ENCODE measurements at places on chromosomes 3 and 15.

- no peak for DNase-seq
Observed at GRCh38 chr3:15942462-15942861, 144.7 kb upstream of the ANKRD28 start.

DNA sequence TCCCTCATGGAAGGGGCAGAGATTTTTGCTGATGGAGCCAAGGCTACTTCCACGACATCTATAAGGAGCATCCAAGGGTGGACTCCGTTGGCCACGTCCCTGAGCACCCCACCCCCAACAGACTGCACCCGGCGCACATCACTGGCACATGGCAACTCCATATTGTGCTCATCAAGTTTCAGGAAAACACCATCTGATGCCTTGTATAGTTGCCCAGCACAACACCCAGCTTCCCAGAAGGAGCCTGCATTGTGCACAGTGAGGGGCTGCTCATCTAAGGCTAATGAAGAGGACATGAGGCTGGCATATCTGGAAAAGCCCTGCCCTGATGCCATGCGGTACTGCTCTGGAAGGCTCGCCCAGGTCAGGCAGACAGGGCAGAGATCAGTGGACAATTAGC lies 15.0 kb upstream of the CACNA2D2 start:
- no peak for DNase-seq

DNA sequence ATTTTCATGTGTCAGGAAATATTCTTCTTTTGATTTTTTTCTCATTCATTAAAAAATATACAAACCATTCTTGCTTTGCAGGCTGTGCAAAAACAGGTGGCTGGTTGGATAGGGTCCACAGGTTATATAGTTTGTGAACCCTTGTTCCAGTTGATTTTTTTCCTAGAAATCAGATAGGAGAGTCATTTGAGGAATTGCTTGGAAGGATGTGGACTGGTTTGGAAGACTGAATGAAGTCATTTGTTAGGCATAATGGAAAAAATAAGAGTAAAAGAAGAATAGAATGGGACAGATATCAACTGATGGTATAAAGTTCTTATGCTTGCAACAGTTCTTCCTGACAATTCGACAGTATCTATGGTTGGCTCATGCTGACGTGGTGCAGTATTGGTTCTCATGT lies 189.4 kb downstream of the PTPRG start:
- no peak for DNase-seq

- no peak for DNase-seq
Observed at GRCh38 chr15:66700412-66700801, 1.6 kb upstream of the SMAD6 start.

GRCh38 chr3:30502051-30502741 lies 104.2 kb upstream of the TGFBR2 start:
- no peak for DNase-seq

DNA sequence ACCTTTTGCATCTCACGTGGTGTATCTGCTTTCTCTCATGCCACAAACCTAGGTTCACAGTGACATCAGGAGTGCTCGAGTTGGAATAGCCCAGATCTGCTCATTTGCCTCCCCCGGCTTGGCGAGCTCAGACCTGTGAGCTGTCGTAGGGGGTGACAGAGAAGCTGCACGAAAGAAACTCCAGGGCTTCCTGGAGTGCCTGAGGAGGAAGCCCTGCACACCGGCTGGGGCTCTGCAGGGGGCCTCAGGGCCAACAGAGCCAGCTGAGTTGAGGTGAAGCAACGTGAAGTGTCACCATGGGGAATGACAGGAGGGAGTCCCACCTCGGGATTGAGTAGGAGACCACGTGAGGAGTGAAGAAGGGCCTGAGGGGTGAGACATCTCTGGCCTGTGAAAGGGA lies 62.5 kb downstream of the RPN1 start:
- DNase-seq, result no peak

DNA sequence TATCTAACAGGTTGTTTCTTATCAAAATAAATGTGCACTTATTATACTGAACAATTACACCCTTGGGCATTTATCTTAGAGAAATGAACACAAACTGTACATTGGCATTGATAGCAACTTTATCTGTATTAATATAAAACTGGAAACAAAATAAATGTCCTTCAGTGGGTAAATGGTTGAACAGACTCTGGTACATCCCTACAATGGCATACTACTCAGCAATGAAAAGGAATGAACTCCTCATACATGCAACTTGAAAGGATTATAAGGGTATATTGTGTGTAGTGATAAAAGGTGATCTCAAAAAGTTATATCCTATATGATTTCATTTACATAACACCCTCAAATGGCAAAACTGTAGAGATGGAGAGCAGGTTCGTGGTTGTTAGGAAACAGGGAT lies 23.7 kb upstream of the DLG1 start:
- no peak for DNase-seq

- DNase-seq, result no peak
Observed at GRCh38 chr15:65936282-65936681, 67.0 kb downstream of the RAB11A start.

GRCh38 chr3:194231929-194232832 lies 96.2 kb downstream of the HES1 start:
- no peak for DNase-seq

DNA sequence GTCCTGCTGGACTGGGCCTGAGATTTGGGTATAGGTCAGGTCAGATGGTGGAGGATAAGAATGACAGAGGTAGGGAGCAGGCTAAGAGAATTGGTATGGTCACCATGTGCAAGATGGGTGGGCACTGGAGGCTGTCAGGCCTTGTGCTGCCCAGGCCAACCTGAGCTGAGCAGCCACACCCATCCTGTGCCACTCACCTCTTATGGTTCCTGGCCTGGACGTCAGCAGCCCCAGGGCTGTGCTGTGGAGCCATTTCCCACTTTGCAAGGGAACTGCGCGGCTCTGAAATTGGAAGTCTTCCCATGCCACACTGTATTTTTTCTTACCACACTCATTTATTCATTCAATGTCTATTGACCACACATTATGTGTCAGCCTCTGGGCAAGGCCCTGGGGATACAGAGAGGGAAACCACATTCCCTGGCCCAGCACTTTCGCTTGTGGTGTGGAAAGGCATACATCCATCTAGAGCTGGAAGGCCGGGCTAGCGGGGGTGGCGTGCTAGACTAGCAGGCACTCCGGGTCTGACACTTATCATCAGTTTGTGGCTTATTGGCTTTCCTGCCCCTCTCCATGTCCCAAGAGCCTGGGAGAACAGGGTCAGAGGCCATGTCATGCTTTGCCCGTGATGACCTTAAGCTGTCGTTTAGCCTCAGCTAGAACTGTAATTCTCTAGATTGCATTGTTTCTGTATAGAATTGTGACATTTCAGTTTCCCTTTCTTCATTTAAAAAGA lies 51.1 kb upstream of the POLG start:
- DNase-seq, result no peak

- no peak for DNase-seq
Observed at GRCh38 chr15:28904541-28905315, 19.0 kb downstream of the APBA2 start.

GRCh38 chr3:67648229-67648628 lies 6.2 kb downstream of the SUCLG2 start:
- DNase-seq, result no peak

- no peak for DNase-seq
Observed at GRCh38 chr3:79973482-79973881, 205.7 kb upstream of the ROBO1 start.

GRCh38 chr3:3200632-3201212 lies 21.2 kb upstream of the CRBN start:
- DNase-seq, result no peak

- no peak for DNase-seq
Observed at GRCh38 chr3:42805141-42805821, 991 bp upstream of the HIGD1A start.

Measured in stimulated activated CD8-positive, alpha-beta memory T cell treated with anti-CD3 and anti-CD28 coated beads, Interleukin-4, amount 100 ng/mL, for 4 hours (primary cell).